ENCODE measurements at places on chromosomes 3 and 15. TPM values are rescaled to one million over a fixed set of nuclear protein-coding genes. Genes with fewer than 3 reads are reported as not detected.

Gene CCK
- total RNA-seq, result 2.7 TPM

Gene LRRC31
- total RNA-seq, result not detected

Gene GHSR
- not detected for total RNA-seq

Gene MORC1
- total RNA-seq, result not detected

Gene IQCH
- total RNA-seq, result 1.8 TPM

Gene CCDC80
- total RNA-seq, result 61.9 TPM

Gene ZPLD1
- total RNA-seq, result not detected

Gene SERPINI2
- not detected for total RNA-seq

Gene SOX14
- total RNA-seq, result not detected

Gene ATP13A5
- total RNA-seq, result not detected

Gene CYP19A1
- total RNA-seq, result 0.34 TPM

Gene LTF
- not detected for total RNA-seq

Gene POU1F1
- total RNA-seq, result not detected

Gene SLC28A1
- not detected for total RNA-seq

Gene SLC28A2
- not detected for total RNA-seq

Gene C3orf22
- total RNA-seq, result not detected

Gene DNASE1L3
- not detected for total RNA-seq

Gene CHAC1
- 8.2 TPM for total RNA-seq

Gene RBP2
- not detected for total RNA-seq

Gene AMOTL2
- total RNA-seq, result 52.4 TPM

Gene TMCO5A
- total RNA-seq, result not detected

Gene COL6A5
- total RNA-seq, result not detected

Gene C3orf49
- not detected for total RNA-seq

Gene MNS1
- 2.8 TPM for total RNA-seq

Gene LEKR1
- total RNA-seq, result 0.73 TPM

Gene DPPA2
- total RNA-seq, result not detected

Gene SAMD7
- total RNA-seq, result not detected
